ENCODE measurements at places on chromosomes 11 and 22. TPM values are rescaled to one million over a fixed set of nuclear protein-coding genes. Genes with fewer than 3 reads are reported as not detected.

The GALR3 gene
- not detected for total RNA-seq

The SART1 gene
- total RNA-seq: 22.2 TPM

The CHRDL2 gene
- total RNA-seq: not detected

The RASL10A gene
- not detected for total RNA-seq

The TMPRSS4 gene
- total RNA-seq: not detected

The FOLR2 gene
- 28.6 TPM for total RNA-seq

- DNase-seq: no peak
- H3K4me3 ChIP-seq: no peak overlapping the region
- peaks cover 3% of the 10 kb centered on the region for H3K27me3 ChIP-seq
- no peak overlapping the region for H3K27ac ChIP-seq
- H3K4me1 ChIP-seq: peaks cover 10% of the 10 kb centered on the region
- no peaks in the 10 kb centered on the region for H3K36me3 ChIP-seq
Measured at GRCh38 chr22:26901198-26901816, 243.9 kb downstream of the MIAT start.

DNA sequence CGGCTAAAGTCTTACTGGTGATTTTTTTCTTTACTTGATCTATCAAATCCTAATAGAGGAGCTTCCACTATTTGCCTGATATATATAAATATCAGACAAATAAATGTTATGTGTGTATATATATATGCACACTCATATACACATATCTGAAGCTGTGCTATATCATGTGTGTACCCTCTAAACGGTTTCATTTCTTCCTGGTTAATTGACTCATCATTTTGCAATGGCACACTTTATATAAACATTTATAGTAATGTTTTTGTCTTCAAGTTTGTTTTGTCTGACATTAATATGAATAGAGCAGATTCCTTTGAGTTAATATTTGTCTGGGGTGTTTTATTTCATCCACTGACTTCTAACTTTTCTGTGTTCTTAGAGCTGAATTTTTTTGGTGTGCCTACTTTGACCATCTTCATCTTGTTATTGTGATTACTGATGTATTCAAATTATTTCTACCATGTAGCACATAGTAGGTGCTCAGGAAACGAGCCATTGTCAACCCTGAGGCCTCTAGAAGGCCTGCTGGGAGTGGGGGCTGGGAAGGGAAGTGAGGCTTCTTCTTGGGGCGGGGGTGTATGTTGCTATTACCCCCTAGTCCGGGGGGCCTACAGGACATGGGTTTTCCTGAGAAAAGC is 82.6 kb downstream of the LRRC32 start:
- H3K27me3 ChIP-seq: no peaks in the 10 kb centered on the region
- H3K4me1 ChIP-seq: peaks cover 10% of the 10 kb centered on the region
- DNase-seq: no peak
- H3K36me3 ChIP-seq: no peaks in the 10 kb centered on the region
- H3K27ac ChIP-seq: peak overlapping the region; percentile 71
- no peak overlapping the region for H3K4me3 ChIP-seq

GRCh38 chr11:72226701-72227100 is 2.1 kb downstream of the INPPL1 start:
- peaks cover 25% of the 10 kb centered on the region for H3K4me1 ChIP-seq
- H3K27ac ChIP-seq: no peak overlapping the region

- H3K4me3 ChIP-seq: no peak overlapping the region
- no peaks in the 10 kb centered on the region for H3K27me3 ChIP-seq
- no peak overlapping the region for H3K27ac ChIP-seq
- no peak for DNase-seq
- H3K36me3 ChIP-seq: no peaks in the 10 kb centered on the region
Measured at GRCh38 chr11:6667733-6668374, 12.2 kb upstream of the DCHS1 start.

GRCh38 chr22:42994917-42995562 is 19.9 kb downstream of the PACSIN2 start:
- DNase-seq: peak; percentile 79
- H3K4me1 ChIP-seq: peaks cover 66% of the 10 kb centered on the region
- H3K27ac ChIP-seq: peak overlapping the region; percentile 93
- H3K27me3 ChIP-seq: no peaks in the 10 kb centered on the region

GRCh38 chr11:3665336-3666022 is 5.7 kb downstream of the CHRNA10 start:
- no peaks in the 10 kb centered on the region for H3K36me3 ChIP-seq
- H3K4me3 ChIP-seq: no peak overlapping the region
- H3K27me3 ChIP-seq: no peaks in the 10 kb centered on the region
- no peak overlapping the region for H3K27ac ChIP-seq
- DNase-seq: no peak

DNA sequence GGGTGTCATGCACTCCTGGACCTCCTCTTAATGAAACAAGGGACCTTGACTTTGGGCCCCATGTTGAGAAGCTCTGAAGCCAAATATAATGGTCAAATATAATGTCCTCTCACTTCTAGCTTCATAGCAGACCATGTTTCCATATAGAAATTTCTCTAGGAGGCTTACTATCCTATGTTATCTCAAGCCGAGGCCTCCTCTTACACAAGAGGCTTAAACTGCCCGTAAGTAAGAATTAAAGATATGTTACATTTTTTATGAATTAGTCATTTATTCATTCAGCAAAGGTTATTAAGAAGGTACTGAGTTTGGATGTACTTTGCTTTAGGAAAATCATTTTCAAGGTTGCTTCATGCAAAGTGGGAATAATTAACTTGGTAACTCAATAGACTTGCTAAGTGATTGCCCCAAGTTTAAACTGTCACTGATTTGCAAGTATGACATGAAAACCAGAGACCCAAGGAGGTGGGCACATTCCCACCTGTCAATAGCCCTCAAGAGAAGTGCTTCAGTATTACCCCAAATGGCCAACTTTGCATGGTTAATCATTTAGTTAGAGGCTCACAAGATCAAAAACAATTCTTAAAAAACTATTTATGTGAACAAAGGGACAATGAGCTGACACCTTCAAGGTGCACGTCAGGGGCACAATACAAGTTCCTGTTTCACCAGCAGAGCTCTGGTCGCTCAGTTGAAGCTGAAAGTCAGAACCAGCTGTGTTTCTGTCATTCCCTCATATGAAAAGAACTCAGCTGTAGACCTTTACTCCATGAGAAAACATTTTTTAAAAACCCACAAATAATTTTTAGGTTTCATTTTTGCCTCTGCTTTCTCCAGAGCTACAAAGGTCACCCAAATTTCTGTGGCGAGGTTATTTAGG is 20.9 kb downstream of the BDNF start:
- no peak overlapping the region for H3K4me3 ChIP-seq
- H3K4me1 ChIP-seq: no peaks in the 10 kb centered on the region
- H3K36me3 ChIP-seq: no peaks in the 10 kb centered on the region

DNA sequence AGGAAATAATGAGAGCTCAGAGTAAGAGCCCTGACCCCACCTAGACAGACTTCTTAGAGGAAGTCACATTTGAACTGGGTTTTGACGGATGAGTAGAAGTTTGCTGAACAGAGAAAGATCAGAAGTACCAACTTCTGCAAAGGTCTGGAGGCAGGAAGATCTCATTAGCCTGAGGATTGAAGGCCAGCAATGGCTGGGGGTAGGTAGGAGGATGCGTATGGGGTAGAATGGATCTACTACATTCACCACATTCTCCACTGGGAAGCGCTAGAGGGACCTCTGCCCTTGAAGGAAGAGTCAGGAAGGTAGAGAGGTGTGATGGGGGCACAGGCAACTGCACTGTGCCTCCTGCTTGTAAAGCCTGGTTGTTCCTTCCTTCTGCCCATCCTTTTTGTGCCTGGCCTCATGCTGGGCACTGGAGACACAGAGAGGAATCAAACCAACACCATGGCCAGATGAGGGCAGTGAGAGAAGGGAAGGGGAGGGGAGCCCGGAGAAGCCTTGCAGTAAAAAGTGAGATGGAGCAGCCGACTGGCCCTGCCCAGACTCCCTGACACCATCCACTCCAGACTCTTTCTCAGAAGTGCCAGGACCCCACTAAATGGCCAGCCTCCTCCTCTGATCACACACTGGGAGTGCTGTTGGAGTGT is 4.9 kb downstream of the TPBGL start:
- no peak overlapping the region for H3K27ac ChIP-seq
- no peaks in the 10 kb centered on the region for H3K27me3 ChIP-seq
- no peak overlapping the region for H3K4me3 ChIP-seq

- DNase-seq: peak; percentile 46
- H3K4me3 ChIP-seq: no peak overlapping the region
- H3K27ac ChIP-seq: peak overlapping the region; percentile 83
- no peaks in the 10 kb centered on the region for H3K27me3 ChIP-seq
Measured at GRCh38 chr22:17924735-17925364, 99.5 kb downstream of the MICAL3 start.

GRCh38 chr11:72358466-72359405 is 75.6 kb downstream of the CLPB start:
- no peak overlapping the region for H3K27ac ChIP-seq
- H3K36me3 ChIP-seq: no peaks in the 10 kb centered on the region
- DNase-seq: peak; percentile 29
- H3K4me1 ChIP-seq: peaks cover 23% of the 10 kb centered on the region
- no peak overlapping the region for H3K4me3 ChIP-seq
- no peaks in the 10 kb centered on the region for H3K27me3 ChIP-seq

- no peaks in the 10 kb centered on the region for H3K27me3 ChIP-seq
- H3K36me3 ChIP-seq: no peaks in the 10 kb centered on the region
- H3K4me1 ChIP-seq: no peaks in the 10 kb centered on the region
- no peak overlapping the region for H3K27ac ChIP-seq
- no peak for DNase-seq
Measured at GRCh38 chr11:34869425-34869824, 46.8 kb downstream of the APIP start.

DNA sequence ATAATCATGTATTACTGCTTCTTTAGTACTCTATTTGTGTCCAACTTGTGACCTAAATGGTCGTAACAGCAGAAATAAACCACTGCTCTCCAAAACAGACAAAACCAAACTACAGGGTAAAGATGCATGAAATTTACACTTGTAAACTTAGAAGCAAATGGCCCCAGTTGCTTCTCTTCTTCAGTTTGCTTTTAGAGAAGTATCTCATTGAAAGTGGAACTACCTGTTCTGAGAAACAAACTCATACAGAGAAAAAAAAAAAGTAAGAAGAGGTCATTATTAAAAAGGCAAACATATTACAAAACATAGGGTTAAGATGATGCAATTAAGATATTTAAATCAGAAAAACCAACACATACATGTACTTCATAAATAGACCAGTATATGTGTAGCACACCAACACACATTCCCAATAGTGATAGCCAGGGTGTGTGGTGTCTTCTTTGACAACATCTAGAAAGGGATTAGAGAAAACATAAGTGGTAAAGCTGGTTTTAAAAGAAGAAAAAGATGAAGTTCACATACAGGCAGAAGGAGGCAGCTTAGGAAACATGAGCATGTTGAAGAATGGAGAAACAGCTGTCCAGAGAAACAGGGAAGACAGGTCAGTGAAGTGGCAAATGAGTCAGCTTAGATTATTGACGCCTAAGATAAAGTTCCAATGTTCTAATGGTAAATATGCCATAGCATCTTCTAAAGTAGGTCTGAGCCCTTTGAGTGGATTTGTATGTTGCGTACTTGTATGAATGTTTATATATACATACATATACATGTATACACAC is 844.7 kb upstream of the CCDC90B start:
- H3K27me3 ChIP-seq: no peaks in the 10 kb centered on the region
- no peaks in the 10 kb centered on the region for H3K36me3 ChIP-seq
- H3K4me3 ChIP-seq: no peak overlapping the region

DNA sequence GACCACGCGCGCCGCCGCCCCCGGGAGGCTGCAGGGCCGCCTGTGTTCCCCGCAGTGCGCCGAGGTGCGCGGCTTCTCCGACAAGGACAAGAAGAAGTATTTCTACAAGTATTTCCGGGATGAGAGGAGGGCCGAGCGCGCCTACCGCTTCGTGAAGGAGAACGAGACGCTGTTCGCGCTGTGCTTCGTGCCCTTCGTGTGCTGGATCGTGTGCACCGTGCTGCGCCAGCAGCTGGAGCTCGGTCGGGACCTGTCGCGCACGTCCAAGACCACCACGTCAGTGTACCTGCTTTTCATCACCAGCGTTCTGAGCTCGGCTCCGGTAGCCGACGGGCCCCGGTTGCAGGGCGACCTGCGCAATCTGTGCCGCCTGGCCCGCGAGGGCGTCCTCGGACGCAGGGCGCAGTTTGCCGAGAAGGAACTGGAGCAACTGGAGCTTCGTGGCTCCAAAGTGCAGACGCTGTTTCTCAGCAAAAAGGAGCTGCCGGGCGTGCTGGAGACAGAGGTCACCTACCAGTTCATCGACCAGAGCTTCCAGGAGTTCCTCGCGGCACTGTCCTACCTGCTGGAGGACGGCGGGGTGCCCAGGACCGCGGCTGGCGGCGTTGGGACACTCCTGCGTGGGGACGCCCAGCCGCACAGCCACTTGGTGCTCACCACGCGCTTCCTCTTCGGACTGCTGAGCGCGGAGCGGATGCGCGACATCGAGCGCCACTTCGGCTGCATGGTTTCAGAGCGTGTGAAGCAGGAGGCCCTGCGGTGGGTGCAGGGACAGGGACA is 2.7 kb downstream of the NLRP6 start:
- peaks cover 25% of the 10 kb centered on the region for H3K4me1 ChIP-seq
- no peak overlapping the region for H3K4me3 ChIP-seq
- H3K27me3 ChIP-seq: peaks cover 28% of the 10 kb centered on the region
- DNase-seq: peak; percentile 1

DNA sequence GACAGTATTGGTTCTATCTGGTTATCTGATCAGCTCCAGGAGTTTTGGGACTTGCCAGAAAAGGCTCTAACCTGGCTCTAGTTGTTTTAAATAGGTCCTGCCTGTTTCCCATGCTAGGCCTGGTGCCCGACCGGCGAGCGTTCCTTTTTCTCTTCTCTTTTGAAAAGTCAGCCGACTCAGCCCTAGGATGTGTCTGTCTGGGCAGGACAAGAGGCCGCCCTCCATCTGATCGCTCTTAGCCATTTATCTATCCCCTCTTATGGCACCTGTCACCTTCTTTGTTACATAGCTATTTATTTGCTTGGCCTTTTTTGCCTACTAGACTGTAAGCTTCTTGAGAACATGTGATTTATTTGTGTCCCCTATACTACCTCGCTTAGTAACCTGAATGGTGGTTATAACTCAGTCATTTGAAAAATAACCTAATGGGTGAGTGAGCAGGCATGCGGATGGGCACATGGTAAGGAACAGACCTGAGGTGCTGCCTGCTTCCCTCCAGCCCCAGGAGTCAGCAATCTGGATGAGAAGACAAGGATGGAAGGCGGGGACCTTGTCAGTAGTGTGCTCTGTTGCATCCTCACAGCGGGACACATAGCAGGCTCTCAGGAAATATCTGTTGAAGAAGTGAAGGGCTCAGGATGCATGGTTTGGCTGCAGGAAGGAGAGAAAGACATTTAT is 108.4 kb downstream of the ZBTB16 start:
- DNase-seq: peak; percentile 11
- no peak overlapping the region for H3K4me3 ChIP-seq
- no peaks in the 10 kb centered on the region for H3K36me3 ChIP-seq
- H3K27me3 ChIP-seq: no peaks in the 10 kb centered on the region

DNA sequence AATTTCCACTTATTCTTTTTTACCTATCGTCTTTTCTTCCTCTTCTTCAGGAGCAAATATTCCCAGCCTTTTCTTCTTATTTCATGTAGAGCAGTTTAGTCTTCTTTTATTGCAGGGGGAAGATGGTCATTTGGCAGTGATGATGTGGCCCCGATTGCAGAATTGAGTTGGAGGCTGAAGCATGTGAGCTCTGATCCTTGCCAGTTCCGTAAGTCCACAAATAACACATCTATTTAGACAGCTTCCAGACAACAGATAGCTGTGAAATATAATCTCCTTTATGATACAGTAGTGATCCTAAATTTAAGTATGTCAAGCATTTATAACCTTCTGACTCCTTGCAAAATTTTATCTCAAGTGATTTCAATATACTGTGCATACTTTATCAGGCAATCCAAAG is 27.5 kb downstream of the REXO2 start:
- no peaks in the 10 kb centered on the region for H3K4me1 ChIP-seq
- no peak overlapping the region for H3K4me3 ChIP-seq
- H3K27ac ChIP-seq: no peak overlapping the region

- no peaks in the 10 kb centered on the region for H3K4me1 ChIP-seq
- DNase-seq: peak; percentile 79
- H3K27me3 ChIP-seq: no peaks in the 10 kb centered on the region
- H3K36me3 ChIP-seq: no peaks in the 10 kb centered on the region
- H3K27ac ChIP-seq: no peak overlapping the region
Measured at GRCh38 chr22:20418211-20418788, 19.3 kb downstream of the SCARF2 start.

Measured in thyroid gland (tissue), 4 donors.